ENCODE measurements at places on chromosomes 12 and 14.

- no peak overlapping the region for H3K4me3 ChIP-seq
- no peaks in the 10 kb centered on the region for H3K27me3 ChIP-seq
- H3K27ac ChIP-seq: no peak overlapping the region
- no peak for DNase-seq
Observed at GRCh38 chr12:94558612-94559011, 91.7 kb downstream of the TMCC3 start.

- no peak overlapping the region for H3K27ac ChIP-seq
- DNase-seq: no peak
- no peaks in the 10 kb centered on the region for H3K27me3 ChIP-seq
- H3K4me1 ChIP-seq: no peaks in the 10 kb centered on the region
Observed at GRCh38 chr14:71720978-71721624, 211.1 kb upstream of the RGS6 start.

DNA sequence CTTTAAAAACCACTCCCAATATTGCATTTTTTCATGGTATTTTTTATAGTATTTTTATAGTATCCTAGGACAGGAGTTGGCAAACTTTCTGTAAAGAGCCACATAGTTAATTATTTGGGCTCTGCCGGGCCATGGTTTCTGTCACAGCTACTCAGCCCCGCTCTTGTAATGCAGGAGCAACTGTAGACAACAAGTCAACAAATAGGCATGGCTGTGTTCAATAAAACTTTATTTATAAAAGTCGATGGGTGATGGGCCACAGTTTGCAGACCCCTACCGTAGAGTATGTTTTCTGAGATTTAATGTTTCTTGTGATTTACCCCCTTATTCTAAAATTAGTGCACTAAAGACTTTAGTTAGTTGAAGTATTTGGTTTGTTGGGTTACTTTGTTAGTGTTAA, 25.5 kb downstream of the MDM2 start:
- no peak overlapping the region for H3K4me3 ChIP-seq
- peaks cover 44% of the 10 kb centered on the region for H3K36me3 ChIP-seq
- H3K27me3 ChIP-seq: no peaks in the 10 kb centered on the region
- no peak for DNase-seq
- no peak overlapping the region for H3K27ac ChIP-seq
- no peaks in the 10 kb centered on the region for H3K4me1 ChIP-seq

DNA sequence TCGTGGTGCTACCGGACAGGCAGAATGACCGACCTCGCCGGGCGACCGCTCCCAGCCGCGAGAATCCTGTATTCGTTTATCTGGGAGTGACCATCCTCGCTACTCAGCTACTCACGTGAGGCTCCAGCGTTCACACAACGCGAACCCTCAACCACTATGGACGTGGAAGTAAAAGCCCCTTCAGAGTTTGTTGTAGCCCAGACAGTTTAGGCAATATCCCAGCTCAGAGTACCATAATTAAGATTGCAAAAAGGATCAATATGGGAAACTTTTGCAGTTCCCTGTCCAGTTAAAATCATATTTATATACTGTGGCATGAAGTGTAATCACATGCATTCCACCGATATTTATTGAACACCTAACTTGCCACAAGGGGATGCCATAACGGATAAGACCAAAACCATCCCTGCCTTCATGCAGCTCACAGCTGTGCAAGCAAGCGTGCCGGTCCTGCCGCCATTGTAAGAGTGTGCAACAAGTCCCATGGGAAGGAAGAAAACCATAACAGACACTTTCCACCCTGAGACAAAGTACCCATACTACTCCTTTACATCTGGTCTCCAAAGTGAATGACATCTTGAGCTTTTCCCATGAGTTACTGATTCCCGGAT, 938 bp upstream of the MAX start:
- no peaks in the 10 kb centered on the region for H3K36me3 ChIP-seq
- DNase-seq: no peak

DNA sequence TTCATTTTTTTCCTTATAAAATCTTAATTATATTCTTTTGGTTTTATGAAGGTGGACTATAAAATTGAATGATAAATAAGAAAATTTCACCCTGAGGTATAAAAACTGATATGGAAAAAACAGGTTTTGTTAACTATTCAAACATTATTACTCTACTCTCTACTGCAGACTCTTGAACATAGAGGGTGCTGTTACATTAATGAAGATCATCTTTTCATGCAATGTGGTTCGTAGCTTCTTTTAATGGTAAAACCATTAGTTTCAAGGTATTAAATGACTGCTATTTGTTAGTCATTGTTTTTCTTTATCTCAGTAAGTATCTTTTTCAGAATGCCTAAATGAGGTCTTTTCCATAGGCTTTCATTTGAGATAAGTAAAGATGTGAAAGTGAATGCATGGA, 510.4 kb downstream of the SLC16A7 start:
- no peaks in the 10 kb centered on the region for H3K27me3 ChIP-seq
- no peak overlapping the region for H3K27ac ChIP-seq
- no peak overlapping the region for H3K4me3 ChIP-seq
- H3K36me3 ChIP-seq: no peaks in the 10 kb centered on the region
- no peak for DNase-seq

GRCh38 chr14:96094211-96094610, 55.0 kb downstream of the C14orf132 start:
- no peak overlapping the region for H3K4me3 ChIP-seq
- H3K36me3 ChIP-seq: no peaks in the 10 kb centered on the region
- no peaks in the 10 kb centered on the region for H3K27me3 ChIP-seq
- no peaks in the 10 kb centered on the region for H3K4me1 ChIP-seq
- no peak overlapping the region for H3K27ac ChIP-seq

DNA sequence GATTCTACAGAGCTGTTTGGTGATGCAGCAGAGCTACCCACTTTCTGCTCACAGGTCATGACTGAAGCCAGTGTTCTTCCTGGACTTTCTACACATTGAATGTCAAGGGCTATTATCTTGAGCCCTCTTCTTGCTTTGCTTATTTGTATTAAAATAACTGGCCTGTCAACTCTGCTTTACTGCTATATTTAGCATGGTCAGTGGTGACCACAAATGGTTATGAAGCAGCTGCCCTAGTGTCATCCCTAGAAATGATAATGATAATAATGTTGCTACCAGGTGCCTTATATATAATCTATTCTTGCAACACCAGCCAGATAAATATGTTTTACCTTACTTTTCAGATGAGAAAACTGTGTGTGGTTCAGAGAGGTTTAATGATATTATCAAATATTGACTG, 2.6 kb upstream of the LRRC10 start:
- H3K4me3 ChIP-seq: no peak overlapping the region
- no peaks in the 10 kb centered on the region for H3K36me3 ChIP-seq
- DNase-seq: no peak
- H3K27ac ChIP-seq: no peak overlapping the region
- no peaks in the 10 kb centered on the region for H3K27me3 ChIP-seq

DNA sequence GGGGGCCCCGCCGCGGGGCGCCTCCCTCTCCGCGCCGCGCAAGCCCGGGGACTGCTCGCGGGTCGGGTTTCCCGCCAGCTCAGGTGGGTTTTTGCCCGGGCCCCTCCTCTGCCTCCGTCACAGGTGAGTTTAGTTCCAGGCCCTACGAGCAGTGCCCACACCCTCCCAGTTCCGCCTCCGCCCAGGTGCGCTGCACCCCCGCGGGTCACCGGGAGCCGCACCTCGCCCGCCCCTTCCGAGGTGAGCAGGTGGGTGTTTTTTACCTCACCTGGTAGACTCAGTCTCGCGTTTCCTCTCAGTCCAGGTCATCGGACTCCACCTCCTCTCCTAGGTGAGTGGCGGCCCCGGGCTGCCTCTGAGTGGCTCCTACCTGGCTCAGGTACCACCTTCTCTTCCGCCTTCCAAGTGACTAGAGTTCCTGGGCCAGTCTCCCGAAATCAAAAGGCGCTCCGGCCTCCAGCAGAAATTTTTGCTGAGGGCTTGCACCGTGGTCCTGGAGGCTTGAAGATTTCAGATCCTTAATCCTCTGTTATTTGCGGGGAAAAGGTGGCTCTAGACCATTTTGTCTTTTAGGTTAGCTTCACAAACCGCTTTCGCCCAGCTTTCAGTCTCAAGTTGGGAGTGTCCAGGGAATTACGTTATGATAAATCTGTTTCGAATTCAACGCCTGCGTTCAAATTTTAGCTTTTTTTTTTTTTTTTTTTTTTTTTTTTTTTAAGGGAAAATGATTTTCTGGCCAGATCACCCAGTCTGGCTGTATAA, at the start of gene TMEM30B:
TSS of gene TMEM30B (minus strand) at position 153 of the 762 bp plus-strand sequence. CDS start 191 bp downstream, outside the sequence.
- peak within 1 kb of the TSS; percentile 66 for H3K27ac ChIP-seq
- H3K27me3 ChIP-seq: no peaks in the 10 kb centered on the region
- peak within 1 kb of the TSS; percentile 83 for H3K4me3 ChIP-seq
- H3K4me1 ChIP-seq: peaks cover 9% of the 10 kb centered on the region

DNA sequence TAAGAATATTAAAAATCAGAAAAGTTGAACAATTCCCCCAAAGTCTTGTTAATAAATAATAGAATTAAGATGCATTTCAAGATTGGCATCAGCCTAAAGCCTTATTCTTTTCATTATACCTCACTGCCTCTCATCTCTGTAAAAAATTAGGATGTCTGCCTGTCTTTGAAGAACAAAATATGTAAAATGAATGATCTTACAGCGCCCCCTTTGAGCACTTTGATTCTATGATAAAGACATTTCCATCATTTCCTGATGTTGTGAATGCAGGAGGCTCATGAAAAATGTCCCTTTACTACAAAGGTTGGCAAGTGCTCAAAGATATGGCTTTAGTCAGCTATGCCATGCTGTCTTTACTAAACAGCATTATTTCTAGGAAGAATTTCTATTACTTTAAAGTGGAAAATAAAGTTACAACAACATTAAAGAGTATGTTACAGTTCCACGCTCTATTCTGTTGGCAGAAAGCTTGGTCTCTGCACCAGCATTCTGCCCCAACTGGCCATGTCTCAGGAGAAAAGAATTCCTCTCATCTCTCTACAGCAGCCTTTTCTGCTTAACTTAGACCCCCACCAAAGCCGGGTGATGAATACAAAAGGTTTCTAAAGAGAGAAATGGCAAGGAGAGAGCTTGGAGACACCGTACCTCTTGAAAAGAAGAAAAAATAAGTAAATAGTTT, 95.1 kb downstream of the LLPH start:
- H3K36me3 ChIP-seq: no peaks in the 10 kb centered on the region
- H3K27ac ChIP-seq: no peak overlapping the region
- H3K4me1 ChIP-seq: no peaks in the 10 kb centered on the region
- no peak overlapping the region for H3K4me3 ChIP-seq
- no peaks in the 10 kb centered on the region for H3K27me3 ChIP-seq

DNA sequence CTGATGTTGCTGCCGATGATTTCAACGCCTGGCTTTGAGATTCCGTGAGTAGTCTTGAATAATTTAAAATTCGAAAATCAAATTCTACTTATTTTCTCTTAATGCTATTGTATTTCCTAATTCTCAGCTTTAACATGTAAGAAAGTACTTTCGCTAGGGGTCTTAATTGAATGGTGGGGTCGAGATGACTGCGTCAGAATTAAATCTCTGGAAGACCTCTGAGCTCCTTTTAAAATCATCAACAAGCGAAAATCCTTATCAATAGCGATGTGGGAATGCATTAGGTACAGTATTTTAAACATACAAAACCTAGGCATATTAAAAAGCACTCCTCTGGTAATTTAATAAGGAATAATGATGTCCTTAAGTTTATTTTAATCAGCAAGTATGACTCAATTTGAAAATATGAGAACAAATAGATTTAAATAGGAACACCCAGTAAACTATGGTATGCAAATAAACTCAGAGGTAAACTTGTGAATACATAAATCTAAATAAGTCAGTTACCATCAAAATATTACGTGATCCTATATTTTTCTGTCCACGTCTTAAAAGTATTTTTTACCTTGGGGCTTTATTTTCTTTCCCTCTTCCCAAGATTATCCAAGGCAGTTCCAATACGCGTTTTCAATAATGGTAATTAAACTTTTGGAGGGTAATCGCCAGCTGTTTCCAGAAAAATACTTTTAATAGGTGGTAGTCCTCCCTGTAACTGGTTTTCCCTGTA, 1.4 kb downstream of the FOXA1 start:
- H3K27ac ChIP-seq: no peak overlapping the region
- H3K4me1 ChIP-seq: peaks cover 15% of the 10 kb centered on the region
- no peak overlapping the region for H3K4me3 ChIP-seq
- H3K27me3 ChIP-seq: peaks cover 62% of the 10 kb centered on the region
- no peaks in the 10 kb centered on the region for H3K36me3 ChIP-seq

DNA sequence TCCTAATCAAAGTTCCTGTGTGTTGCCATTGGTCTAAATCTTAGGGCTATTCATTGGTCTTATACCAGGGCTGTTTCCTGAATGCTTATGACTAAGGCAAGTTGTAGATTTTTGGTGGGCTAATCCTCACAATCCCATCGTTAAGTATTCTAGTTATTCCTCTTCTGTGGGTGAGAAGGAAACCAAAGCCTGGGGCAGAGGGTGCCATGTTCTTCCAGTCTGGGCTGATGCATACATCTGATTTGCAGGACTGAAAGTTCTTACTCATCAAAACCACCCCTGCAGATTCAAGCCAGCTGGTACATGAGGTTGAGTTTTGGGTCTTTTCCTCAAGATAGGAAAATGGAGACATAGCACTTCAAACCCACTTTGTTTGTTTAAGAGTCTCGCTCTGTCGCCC, 25.7 kb downstream of the PPP1CC start:
- no peak for DNase-seq
- H3K4me1 ChIP-seq: no peaks in the 10 kb centered on the region
- no peak overlapping the region for H3K4me3 ChIP-seq
- no peak overlapping the region for H3K27ac ChIP-seq

DNA sequence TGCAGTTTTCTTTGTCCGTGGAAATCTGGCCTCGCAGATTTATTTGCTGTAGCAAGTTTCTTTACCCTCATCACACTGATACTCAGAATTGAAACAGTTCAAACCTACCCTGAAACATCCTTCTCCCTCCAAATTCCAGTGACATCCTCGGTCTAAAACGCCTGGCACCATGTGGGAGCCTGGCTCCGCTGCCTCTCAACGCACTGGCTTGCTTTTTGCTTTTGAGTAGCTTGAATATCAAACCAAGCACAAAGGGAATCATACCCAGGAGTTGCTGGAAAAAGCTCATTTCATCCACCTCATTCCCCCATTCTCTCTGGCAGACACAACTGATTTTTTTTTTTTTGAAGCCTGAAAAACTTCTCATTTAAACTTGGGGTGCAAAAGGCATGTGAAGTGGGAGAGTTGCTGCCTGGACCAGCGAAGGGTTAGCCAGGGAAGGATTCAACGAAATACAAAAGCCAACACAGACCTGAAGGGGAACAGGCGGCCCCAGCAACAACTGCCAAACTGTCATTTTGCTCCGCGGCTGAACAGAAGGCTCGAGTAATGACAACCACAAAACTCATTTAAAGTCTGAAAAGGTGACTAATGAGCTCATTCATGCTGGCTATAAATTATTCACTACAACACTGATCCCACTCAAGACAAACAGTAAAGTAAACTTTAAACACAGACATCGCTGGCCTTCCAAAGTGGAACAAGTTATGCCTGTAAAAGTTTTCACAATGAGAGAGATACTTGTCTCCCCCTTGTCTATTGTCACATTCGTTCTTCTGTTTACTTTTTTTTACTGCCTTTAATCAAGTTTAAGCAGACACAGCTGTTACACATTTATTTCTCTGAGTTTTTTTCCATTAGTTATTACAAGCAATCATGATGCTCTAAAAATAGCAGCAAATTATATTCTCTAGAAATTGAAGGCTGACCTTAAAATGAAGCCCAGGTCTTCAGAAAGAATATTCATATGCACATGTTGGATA, 12.5 kb upstream of the FOXN3 start:
- no peaks in the 10 kb centered on the region for H3K36me3 ChIP-seq
- peak overlapping the region; percentile 36 for H3K4me3 ChIP-seq
- peaks cover 13% of the 10 kb centered on the region for H3K4me1 ChIP-seq
- H3K27ac ChIP-seq: peak overlapping the region; percentile 61

- DNase-seq: no peak
- peaks cover 13% of the 10 kb centered on the region for H3K36me3 ChIP-seq
- H3K27me3 ChIP-seq: no peaks in the 10 kb centered on the region
Observed at GRCh38 chr14:67490196-67490595, 1.7 kb upstream of the TMEM229B start.
